ENCODE measurements at places on chromosomes 11 and 22.

GRCh38 chr11:43486141-43486540 is 127.4 kb downstream of the TTC17 start:
- DNase-seq = no peak

GRCh38 chr11:69828276-69828970 is 9.2 kb upstream of the FGF3 start:
- DNase-seq = no peak

- DNase-seq = no peak
Observed at GRCh38 chr11:121163658-121164308, 62.7 kb downstream of the TECTA start.

GRCh38 chr22:42862045-42862734 is 5.1 kb upstream of the ARFGAP3 start:
- DNase-seq = no peak

- no peak for DNase-seq
Observed at GRCh38 chr22:24587251-24587650, 5.6 kb downstream of the LRRC75B start.

- no peak for DNase-seq
Observed at GRCh38 chr11:93988912-93989311, 32.2 kb upstream of the HEPHL1 start.

DNA sequence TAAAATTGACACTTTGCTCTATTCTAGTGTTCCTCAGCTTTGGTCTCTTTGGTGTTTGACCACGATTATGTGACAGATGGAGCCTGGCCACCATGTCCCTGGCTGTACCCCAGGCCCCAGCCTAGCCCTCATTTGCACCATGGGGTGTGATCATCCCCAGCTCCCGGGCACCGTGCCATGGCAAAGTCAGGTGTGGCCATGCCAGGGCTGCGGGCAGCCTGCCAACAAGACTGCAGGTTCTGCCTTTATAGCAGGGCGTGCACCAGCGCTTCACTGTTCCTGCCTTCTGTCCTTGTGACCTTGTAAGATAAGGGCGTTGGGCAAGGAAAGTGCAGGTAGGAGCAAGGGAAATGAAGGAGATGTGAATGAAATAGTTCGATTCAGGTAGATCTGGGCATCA is 22.4 kb upstream of the APOBEC3A start:
- no peak for DNase-seq

DNA sequence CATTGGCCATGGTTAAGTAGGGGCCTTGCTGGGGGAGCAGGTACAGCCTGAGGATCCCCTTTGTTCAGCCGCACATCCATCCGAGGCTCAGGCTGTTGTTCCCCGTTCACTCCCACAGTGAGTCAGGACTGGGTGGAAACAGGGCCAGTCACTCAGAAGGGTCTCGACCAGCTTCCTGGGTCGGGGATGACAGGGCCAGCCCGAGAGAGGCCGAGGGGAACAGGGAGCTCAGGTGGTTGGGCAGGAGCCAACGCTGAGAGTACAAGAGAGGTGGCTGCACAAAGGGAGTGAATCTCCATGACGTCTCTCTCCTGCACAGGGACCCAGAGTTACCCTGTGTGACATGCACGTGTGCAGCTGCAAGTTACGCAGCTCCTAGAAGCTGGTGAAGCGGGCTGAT is 97.2 kb upstream of the SHANK2 start:
- no peak for DNase-seq

- DNase-seq = no peak
Observed at GRCh38 chr11:30328681-30329080, 5.8 kb downstream of the ARL14EP start.
